ENCODE measurements at places on chromosomes 3 and 15. TPM values are rescaled to one million over a fixed set of nuclear protein-coding genes. Genes with fewer than 3 reads are reported as not detected.

GRCh38 chr15:47136236-47136635, 581.1 kb upstream of the SEMA6D start:
- ATAC-seq = no peak

The MAGEL2 gene
- 0.08 TPM for total RNA-seq

The BTLA gene
- 0.44 TPM for total RNA-seq

DNA sequence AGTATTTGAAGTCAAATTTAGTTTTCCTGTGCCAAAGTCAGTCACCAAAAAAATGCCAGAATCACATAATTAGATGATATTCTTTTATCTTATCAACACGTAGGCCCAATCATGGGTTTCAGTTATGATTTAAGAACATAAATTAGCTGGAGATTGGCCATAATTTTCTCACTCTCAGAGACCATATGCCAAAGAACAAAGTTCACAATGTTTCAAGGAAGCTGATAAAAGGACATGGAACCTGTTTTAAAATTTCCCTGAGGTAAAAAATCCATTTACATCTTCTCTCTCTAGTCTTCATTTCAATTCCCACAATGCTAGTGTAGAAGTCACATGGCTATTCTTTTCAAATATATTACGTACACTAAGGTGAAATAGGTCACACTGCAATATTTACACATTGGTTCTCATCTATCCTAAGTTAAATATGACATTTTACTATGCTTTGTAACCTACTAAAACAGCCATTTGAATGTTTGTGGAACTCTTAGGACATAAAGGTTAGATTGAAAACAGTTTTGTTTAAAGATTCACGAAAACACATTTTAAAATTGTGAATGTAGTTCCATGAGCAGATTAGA, 42.7 kb upstream of the DCUN1D1 start:
- ATAC-seq = no peak

DNA sequence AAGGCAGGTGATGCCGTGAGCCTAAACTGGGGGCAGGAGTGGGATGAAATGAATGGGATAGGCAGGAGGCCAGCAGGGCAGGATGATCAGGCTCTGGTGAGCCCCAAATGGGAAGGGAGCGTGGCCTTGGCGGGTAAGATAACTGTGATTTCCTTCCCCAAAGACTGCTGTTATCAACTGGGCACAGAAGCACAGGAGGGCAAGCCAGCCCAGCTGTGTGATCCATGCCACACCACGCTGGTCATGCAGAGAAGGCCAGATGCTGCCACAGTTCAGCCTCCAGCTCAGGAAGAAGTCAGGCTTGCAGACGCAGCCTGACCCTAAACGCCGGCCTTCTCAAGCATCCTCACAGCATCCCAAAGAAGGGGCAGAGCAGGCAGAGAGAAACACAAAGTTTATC, 52.1 kb upstream of the GNB5 start:
- no peak for ATAC-seq

DNA sequence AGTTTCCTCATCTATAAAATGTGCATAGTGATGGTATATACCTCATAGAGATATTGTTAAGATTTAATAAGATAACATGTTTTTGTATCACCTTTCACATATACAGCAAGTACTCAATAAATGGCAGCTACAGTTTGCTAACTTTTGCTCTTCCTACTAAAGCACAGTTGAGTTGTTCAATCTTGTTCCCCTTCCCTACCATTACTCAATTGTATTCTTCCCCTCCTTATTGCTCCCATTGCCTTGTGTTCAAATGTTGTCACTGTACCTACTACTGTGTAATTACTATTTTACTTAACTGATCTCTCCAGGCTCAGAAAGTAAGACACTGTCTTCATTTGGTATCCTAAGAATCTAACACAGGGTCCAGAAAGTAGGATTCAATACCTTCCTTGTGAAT, 5.5 kb downstream of the CD47 start:
- no peak for ATAC-seq

DNA sequence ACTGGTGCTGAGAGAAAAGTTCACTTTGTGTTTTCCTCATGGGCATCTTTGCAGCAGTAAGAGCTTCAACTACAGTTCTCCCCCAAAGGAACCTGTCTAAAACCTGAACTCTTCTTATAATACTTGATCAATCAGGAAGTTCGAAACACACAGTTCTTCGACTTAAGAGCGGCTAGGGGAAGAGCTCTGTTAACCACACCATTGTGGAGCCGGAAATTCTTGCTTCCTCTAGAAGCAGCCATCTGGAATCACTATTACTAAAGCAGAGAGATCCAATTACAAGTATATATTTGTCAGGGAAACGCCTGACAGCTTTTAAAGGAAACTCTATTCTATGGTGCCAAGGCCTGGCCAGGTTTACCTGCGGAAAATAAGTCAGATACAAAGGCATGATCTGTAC, 337.3 kb upstream of the CBLB start:
- no peak for ATAC-seq

The LMAN1L gene
- not detected for total RNA-seq

The AAGAB gene
- total RNA-seq = 34.7 TPM

- ATAC-seq = no peak
Observed at GRCh38 chr3:190855151-190855550, 7.3 kb downstream of the GMNC start.

- ATAC-seq = no peak
Observed at GRCh38 chr3:116444819-116445310, 422 bp downstream of the LSAMP start.

DNA sequence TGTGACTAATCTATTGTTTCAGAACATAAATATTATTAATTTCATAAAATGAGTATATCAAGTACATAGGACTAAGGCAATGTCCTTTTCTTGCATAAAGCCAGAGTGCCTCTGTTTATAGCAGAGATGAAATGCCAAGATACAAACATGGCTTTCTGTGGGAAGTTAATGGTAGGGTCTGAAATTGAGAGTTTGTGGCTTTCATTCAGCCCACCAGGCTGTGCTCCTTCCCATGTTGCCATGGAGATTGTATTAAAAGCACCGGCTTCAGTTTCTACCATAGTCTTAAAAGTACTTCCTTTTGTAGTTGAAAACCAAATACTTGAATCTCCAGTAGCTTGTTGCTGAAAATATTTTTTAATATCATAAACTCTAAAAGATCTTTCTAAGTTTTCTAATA, 114.0 kb downstream of the LRRC28 start:
- ATAC-seq = no peak

DNA sequence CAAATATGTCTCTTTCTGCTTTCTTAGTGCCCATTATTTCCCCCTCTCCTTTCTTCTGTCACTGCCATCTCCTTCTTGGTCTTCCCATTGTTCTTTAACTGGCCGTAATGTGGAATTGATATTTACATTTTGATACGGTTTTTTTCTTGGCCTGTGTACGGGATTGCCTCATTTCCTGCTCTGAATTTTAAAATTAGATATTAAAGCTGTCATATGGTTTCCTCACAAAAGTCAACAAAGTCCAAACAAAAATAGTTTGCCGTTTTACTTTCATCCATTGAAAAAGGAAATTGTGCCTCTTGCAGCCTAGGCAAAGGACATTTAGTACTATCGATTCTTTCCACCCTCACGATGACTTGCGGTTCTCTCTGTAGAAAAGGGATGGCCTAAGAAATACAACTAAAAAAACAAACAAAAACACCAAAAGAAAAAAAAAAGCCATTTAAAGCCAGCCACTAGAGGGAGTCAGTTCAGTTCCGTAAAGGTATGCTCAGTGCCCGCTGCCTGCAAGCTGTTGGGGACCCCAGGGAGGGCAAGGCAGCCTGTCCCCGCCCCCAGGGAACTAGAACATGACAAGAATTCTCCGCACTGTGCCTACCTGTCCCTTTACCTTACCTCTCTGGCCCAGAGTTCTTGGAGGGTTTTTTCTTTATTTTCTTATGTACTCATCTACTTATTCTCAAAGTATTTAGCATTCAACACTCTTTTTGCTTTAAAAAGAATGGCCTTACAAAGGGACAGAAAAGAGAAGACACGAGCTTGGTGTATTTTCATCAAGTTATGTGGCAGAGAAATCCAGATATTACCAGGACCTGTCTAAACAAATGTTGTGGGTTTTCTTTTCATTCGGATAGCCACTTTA, 30.0 kb upstream of the NR2E3 start:
- ATAC-seq = no peak

The SLC22A14 gene
- total RNA-seq = 0.24 TPM

The ITIH4 gene
- total RNA-seq = 2.1 TPM

The CD86 gene
- 1.2 TPM for total RNA-seq

DNA sequence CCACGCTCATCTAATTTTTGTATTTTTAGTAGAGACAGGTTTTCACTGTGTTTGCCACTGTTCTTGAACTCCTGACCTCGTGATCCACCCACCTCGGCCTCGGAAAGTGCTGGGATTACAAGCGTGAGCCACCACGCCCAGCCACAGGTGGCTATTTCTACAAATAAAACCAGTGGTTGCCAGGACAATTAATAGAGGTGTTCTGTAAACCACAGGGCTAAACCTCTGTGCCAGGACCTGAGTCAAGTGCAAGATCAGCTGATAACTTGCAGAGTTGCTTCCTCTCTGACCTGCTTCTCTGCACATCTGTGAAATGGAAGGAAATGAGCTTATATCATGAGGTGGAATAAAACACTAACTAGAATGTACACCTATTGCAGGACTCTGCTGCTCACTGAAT, 72.8 kb downstream of the CD200R1L start:
- ATAC-seq = peak; percentile 88

The VEPH1 gene
- total RNA-seq = 0.40 TPM

GRCh38 chr15:53884441-53884840, 93.8 kb upstream of the UNC13C start:
- no peak for ATAC-seq

DNA sequence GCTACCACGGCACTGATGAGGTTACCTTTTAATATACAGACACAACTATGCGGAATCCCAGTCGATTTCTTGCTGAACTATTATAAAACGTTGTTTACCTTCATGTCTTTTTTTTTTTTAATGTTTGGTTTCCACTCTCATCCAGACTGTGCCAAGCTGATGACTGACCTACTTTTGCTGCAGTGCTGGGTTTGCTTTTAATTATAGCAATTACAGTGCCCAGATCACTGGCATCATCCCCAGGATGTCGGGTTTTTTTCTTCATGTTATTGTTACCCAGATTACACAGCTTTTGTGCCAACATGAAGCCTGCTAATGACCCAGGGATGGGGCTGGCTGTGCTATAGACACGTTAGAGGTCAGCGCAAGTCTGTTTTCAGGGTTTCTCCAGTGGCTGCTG, 294.0 kb upstream of the ATP10A start:
- ATAC-seq = no peak

The ACSBG1 gene
- total RNA-seq = not detected

The CLDN11 gene
- 1.2 TPM for total RNA-seq

- ATAC-seq = no peak
Observed at GRCh38 chr3:160477750-160478149, 28.2 kb upstream of the TRIM59 start.

The PHLDB2 gene
- 22.2 TPM for total RNA-seq

DNA sequence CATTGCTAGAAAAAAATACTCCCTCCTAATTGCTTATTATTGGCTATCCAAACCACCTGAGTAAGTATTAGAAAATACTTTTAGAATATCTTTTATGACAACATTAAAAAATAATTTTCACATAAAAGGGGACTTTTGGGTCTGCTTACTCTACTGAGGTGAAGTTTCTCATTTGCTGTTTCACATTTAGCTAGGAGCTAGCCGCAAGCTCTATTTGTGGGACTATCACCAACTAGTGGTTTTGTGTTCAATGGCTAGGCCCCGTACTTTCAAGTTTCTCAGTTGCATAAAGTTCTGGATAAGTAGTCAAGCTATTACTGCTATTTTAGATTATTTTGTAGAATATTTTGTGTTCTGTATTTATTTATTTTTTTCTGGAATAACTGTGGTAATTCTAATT, 244.2 kb upstream of the SLITRK3 start:
- ATAC-seq = no peak

GRCh38 chr3:185958626-185959025, 20.8 kb upstream of the TRA2B start:
- peak; percentile 78 for ATAC-seq

The TM4SF18 gene
- total RNA-seq = 0.76 TPM

The ZBED2 gene
- total RNA-seq = 6.8 TPM

DNA sequence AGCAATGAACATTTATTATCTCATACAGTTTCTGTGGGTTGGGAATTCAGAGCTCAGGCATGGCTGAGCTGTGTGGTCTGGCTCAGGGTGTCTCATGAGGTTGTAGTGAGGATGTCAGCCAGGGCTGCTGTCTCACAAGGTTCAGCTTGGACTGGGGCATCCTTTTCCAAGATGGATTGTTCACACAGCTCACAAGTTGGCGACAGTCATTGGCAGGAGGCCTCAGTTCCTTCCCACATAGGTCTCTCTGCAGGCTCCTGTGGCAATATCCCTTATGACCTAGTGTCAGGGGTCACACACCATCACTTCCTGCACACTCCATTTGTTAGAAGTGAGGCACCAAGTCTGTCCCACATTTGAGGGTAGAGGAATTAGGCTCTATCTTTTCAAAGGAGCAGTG, 56.0 kb downstream of the RPLP1 start:
- no peak for ATAC-seq

The STT3B gene
- 67.0 TPM for total RNA-seq

DNA sequence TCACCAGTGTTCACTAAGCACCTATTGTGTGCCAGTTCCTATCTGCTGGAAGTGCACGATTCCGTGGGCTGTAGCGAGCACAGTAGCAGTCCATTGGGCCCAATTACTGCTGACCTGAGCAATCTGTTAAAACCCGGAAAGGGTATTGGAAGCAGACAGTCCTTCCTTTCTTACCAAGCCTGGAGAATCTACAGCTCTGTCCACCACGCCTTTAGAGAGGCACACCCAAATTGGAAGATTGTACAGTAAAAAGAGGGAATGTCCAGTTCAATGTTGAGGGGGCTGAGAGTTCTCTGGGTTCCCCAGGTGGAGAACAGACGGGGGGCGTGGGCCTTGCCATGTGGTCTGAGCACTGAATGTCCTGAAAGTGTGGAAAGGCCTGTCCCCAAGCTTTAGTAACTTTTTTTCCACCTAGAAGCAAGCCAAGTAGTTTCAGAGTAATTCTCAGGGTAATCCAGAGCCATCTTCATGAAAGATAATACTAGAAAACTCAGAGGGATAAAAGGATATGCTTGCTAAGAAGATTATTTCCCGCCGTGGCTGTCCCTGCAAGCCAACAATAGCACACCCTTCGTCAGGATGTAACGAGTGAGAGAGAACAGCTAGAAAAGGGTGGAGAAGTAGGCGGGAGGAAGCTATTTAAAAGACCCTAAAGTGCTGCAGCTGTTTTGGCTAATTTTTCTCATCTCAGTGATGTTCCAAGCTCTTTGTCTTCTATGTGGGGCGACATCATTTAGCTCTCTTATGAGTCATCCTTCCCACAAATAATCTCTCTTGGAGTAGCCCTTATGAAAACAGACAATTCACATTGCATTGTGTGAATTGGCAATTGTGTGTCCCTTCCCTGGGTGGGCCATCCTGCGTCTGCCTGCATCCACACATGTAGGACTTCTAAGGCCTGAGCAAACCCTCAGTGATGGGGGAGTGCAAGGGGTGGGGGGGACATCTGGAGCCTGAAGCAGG, 181.0 kb downstream of the ATG7 start:
- ATAC-seq = no peak

The SLC12A8 gene
- total RNA-seq = 7.7 TPM

DNA sequence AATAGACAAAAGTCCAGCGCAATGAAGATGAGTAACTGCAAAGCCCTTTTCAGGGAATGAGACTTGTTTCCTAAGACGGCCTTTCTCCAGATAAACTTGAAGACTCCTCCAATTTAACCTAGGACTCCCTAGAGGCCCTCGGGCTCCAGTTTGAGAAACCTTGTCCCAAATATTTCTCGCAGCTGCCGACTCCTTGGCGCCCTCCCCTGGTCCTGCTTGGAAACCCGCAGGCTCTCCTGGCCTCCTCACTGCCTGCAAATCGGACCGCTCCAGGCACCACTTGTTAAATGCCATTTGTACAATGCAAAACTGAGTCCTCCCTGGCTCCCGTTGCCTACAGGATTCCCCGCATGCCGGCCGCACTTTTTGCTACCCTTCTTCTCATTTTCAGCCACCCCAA, 36.8 kb downstream of the MUC4 start:
- no peak for ATAC-seq

The CNTN6 gene
- total RNA-seq = not detected

The BNC1 gene
- total RNA-seq = 39.6 TPM
